NCI-H1048 (cell line): ENCODE measurements at places on chromosomes 3 and 15.

DNA sequence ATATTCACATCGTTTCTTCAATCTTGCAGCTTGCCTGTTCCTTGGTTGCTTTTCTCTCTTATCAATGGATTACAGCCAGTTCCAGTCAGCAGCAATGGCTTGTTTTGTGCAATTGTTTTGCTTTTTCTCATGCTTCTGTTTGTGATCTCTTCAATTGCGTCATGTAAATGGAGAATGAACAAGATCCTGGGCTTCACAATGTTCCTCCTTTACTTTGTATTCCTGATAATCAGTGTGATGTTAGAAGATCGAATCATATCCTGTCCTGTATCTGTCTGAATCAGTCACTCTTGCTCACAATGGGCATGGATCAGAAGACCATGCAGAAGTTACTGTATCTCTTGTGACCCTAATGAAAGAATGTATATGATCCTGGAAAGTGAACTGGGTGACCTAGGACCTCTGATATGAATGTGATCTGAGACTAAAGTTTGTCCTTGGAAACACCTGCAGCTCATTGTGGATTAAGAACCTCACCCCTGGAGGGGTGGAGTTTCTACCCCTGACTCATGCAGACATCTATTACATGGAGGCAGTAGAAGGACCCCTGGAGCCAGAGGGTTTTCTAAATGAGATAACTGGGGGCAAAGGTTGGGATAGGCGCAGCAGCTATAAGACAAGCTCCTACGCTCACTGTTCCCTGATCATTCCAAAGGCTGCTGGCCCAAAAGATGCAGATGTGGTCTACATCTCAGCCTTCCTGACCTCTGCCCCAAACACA lies 32.2 kb downstream of the SLC24A1 start:
- no peak for DNase-seq

GRCh38 chr3:21059404-21059803 lies 691.6 kb downstream of the ZNF385D start:
- DNase-seq, result no peak

- DNase-seq, result no peak
Measured at GRCh38 chr15:90624278-90624981, 92.7 kb upstream of the BLM start.

DNA sequence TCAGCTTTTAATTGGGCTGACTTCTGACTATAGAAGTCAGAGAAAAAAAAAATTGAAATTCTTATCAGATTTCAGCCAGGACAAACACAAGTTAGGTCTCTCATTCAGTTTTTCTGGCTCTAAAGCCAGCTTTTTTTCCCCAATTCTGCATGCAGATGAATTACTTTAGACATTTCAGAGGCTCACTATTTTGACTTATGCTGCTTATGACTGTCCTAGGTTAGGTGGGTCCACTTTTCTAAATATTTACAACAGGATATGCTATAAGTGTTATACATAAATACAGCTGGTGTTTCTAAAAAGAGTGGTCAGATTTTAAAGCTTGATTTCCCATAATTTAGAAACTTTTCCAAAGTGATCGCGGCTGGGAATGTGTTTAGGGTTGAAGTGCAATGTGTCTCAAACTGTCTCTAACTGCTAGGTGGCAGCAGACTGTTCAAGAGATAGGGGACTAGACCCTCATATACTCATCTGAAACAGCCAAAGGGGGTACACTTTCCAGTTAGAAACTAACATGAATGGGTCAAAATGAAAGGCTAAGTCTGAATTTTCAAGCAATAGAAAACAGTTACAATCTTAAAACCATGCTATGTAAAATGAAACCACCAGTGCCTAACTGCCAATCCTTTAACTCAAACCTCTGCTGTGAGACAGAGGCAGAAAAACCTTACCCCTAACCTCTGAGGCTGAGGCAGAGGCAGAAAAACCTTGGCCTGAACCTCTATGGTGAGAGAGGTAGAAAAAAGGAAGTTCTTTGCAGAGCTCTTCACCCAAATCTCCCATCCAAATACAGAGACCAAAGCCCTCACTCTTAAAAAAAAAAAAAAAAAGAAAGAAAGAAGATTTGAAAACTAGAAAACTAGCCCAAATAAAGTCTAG lies 596.0 kb downstream of the NTRK3 start:
- DNase-seq, result no peak

DNA sequence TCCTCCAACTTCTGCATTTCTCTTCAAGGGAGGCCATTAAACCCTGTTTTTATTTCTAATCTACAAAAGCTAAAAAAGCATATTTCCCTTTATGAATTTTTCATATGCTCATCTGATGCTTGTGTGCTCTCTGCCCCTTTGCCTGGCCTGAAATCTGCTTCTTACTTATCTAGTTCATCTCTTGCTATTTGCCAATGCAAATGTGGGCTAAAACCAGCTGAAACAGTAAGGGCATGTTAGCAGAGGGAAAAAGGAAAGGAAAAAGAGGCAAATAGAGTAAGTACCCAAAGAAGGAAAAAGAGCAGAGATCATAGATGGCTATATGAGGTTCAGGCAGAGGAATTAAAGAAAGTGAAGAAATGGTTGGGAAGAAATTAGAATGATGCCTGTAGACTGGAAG lies 185.2 kb downstream of the CNTN4 start:
- DNase-seq, result no peak

- no peak for DNase-seq
Measured at GRCh38 chr3:4849739-4850138, 129.5 kb upstream of the BHLHE40 start.

DNA sequence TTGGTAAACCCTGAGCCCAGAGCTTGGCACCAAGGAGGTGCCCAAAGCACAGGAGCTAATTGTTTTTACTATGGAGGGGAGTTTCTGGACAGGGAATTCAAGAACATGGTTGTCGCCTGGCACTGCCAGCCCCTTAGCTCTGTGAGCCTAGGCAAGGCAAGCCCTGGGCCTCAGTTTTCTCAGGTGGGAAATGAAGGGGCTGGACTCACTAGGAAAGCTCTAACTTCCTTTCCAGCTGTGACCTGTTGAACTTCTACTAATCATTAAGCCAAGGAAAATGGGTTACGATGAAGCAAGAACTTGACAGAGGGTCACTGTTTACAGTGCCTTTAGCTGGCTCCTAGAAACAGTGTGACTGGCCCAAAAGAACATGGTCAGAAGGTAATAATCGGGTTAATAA lies 277.2 kb downstream of the SHQ1 start:
- DNase-seq, result no peak

- no peak for DNase-seq
Measured at GRCh38 chr15:63392361-63393009, 10.8 kb upstream of the CA12 start.

- DNase-seq, result no peak
Measured at GRCh38 chr3:193798051-193798450, 205.0 kb downstream of the OPA1 start.

- no peak for DNase-seq
Measured at GRCh38 chr3:77296527-77296926, 256.6 kb downstream of the ROBO2 start.

DNA sequence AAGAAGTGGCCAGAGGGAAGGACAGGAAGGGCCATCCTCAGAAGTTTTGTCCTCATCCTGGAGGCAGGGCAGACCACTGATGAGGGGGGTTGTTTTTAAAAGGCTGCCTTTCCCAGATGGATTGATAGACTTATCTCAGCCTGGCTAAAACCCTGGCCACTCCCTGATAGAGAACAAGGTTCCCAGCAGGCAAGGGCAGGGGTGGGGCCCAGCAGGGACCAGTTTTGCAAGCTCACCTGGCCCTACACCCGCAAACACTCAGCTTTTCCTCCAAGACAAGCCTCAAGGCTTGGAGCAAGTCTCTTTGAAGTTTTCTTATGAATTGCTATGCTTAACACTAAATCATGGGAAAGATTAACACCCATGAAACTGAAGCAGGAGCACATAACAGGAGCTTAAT lies 9.1 kb downstream of the LIPC start:
- DNase-seq, result no peak

DNA sequence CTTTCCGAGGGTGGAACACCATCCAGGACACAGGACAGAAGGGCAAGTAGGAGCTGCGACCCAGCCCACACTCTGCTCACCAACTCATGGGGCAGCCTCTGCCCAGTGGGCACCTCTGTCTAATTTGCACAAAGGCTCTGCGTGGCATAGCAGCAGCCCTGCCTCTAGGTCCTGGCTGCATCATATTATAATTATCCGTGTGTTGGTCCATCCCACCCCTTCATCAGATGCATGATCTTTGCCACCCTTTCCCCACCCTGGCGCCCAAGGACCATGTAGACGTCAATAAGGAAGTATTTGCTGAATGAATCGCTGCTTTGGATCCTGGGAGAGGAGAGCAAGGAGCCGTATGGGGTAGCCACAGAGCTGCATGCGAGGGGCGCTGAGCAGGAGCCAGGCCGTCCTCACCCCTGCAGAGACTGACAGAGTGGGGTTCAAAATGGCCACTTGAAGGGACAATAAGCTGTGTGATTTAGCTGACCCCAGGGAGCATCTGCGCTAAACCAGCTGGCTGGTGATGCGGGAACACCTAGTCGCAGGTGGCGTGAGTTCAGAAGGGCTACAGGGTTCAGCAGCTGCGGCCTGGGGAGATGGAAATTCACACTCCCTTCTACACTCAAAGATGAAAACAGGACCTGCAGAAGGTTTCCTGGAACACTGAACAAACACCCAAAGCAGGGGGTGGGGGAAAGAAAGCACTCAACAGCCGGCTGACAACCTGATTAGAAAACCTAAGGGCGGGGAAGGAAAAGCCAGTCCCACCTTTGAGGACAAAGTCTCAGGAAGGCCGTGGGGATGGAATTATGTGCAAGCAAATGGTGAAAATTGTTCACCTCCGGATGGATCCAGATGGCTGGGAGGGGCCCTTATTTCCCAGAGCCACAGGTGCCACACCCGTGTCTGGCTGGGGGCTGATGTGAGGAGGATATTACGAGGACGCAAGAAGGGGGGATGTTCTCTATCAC lies 6.4 kb downstream of the MGLL start:
- no peak for DNase-seq

DNA sequence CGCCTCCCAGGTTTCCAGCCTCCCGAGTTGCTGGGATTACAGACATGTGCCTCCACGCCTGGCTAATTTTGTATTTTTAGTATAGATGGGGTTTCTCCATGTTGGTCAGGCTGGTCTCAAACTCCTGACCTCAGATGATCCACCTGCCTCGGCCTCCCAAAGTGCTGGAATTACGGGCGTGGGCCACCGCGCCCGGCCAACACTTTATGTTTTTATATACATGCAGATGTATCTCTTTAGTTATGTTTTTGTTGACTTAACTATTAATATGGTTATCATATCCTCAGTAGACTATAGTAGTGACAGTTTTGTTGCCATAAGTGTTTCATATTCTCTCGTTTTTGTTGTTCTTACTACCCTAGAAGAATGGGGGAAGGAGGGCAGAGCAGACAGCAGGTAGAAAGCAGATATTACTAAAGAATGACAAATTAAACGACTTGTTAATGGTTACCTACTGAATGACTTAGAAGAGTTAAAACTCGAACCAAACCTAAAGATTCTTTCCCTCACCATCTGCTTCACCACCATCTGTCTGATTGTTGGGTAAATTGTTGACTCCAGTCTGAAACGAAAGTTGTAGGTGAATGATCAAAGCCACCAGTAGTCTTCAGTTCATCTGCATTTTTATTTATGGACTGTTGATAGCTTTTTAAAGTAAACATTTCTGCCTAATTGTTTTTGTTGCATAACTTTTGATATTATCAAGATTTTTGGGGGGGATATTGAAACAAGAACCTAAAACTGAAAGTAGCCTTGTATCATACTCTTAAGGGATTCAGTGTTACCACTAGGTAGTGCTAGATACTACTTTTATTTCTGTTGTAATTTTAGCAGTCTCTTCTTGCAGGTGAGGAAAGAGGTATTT lies 89.3 kb downstream of the RASA2 start:
- DNase-seq, result no peak

- DNase-seq, result no peak
Measured at GRCh38 chr15:65451989-65452388, 29.2 kb upstream of the IGDCC4 start.

GRCh38 chr3:152096280-152096906 lies 172.3 kb upstream of the MBNL1 start:
- no peak for DNase-seq

- DNase-seq, result no peak
Measured at GRCh38 chr3:123054931-123055330, 11.9 kb upstream of the PDIA5 start.

DNA sequence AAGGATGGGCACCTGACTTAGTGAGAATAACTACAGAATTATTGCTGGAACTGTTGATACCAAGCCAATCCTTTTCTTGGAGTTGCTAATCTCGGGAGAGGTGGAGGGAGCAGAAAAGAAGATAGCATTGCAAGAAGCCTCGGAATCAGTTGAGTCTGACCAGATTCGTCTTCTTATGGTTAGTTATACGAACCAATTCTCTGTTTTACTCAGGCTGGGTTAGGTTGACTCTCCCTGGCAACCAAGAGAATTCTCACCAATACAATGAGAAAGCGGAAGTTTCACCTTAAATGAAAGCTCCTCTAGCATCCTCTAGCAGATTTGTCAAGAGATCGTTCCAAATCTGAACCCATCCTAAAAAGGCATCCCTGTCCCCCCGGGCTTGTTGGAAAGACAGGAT lies 43.5 kb upstream of the UBE2E1 start:
- DNase-seq, result no peak

DNA sequence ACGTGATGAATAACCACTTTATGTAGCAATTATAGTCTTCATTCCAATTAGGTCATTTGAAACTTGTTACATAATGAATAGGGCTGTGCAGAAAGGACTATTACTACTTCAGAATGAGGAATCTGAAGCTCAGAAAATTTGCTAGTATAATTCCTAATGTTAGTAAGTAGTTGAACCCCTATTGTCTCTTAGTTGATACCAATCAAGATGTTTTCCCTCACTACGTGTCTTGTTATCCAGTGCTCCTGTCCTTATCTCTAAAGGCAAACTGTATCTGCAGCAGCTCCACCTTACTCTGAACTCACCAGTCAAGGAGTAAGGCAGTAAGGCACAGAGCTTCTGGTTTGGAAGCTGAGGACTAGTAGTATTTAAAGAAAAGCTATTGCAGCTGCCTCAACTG lies 32.0 kb downstream of the RAB11A start:
- no peak for DNase-seq

DNA sequence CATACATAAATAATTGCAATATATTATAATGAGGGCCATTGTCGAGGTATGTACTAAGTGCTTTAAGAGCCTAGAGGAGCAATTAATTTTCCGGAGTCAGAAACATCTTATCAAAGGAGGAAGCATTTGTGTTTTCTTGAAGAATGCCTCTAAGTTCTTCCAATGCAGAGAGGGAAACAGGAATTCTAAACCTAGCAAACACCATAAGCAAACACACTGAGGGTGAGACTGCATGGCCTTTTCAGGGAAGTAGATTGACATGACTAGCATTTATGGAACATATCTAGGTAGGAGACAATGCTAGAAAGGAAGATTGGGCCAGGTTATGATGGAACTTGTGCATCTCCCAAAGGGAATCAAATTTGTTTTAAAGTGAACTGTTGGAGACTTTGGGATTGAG lies 7.2 kb upstream of the PLCL2 start:
- no peak for DNase-seq

- DNase-seq, result no peak
Measured at GRCh38 chr15:57555270-57555669, 36.4 kb upstream of the MYZAP start.

DNA sequence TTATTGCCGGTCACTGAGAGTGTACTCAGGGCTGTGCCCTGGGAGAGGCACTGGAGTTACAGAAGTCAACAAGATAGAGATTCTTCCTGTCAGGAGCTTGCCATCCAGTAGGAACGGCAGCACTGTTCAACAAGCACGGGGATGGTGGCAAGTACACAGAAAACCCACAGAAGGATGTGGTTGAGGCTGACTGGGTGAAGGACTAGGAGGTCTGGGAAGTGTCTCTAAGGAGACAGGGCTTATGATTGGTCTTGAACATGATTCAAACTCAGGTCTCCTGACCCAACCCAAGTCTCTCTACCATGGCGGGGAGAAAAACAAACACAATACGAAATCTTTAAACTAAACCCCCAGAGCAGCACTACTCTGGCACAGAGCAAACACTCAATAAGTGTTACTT lies 37.6 kb downstream of the ERICH6 start:
- no peak for DNase-seq
